ENCODE measurements at places on chromosomes 6 and 20.

DNA sequence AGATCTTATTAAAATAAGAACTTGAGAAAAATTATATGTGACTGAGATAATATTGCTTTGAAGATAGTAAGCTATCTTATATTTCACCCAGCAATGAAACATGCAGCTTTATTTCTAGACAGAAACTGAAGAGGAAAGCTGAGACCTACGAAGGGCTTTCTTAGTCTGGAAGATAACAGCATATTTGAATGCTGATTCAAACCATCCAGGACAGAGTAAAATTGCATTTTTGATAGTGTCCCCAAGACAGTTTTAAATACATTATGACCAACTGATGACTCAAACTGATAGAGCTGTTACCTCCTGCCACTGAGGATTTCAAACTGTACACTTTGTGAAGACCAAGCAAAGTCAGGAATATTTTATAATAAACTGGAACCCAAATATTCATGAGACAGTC, 409.6 kb downstream of the GRIK2 start:
- no peak for DNase-seq

- no peak for DNase-seq
Observed at GRCh38 chr6:11054722-11055121, 10.6 kb upstream of the ELOVL2 start.

GRCh38 chr20:5844063-5844681, 94.0 kb downstream of the SHLD1 start:
- DNase-seq: peak; percentile 23

DNA sequence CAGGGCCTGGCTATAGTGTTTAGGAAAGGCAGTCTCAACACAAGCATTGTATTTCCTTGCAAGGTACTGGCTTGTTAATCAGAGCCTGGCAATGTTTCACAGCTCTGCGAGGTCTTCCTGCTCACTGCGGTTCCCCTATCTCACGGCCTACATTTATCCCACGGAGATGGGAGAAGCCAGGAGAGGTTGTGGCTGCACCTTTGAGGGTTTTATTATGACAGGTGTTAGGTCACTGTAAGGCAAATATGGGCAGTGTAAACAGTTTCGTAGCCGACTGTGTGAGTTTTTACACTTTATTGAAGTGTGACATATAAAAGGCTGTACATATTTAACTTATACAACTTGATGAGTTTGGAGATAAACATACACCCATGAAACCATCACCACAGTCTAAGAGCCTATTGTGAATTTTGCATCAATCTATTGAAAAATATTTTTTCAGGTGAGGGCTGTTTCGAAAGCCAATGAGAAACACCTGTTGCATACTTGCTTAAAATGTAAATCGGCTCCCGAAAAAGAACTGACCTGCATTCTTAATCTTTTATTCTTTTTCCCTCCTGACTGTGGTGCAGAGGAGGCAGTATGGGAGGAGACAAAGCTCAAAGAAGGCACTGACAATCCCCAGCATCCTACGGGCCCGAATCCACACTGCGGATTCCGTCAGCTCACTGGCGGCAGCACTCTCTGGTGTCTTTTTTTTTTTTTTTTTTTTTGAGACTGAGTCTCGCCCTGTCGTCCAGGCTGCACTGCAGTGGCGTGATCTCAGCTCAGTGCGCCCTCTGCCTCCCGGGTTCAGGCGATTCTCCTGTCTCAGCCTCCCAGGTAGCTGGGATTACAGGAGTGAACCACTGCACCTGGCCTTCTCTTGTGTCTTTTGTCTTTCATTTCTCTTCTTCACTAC, 7.5 kb upstream of the RBM38 start:
- no peak for DNase-seq

- no peak for DNase-seq
Observed at GRCh38 chr20:5973172-5973571, 22.7 kb downstream of the MCM8 start.

- no peak for DNase-seq
Observed at GRCh38 chr6:64255000-64255399, 619.4 kb downstream of the PHF3 start.

DNA sequence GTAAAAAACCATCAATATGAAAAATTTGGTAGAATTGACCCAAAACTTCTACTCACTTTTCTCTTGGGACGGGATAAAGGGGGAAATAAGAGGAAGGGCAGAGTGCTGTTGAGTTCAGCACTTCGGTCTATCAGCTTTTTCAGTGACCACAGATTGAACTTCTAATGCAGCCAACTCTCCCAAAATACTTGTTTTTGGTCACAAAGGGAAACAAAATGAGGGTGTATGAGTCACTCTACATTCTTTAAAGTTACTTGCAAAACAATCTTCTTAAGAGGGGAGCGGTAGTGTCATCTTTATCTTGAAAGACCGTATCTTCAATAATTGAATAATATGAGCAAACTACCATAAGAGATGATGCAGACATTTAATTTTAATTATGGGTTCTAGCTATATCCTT, 661.3 kb downstream of the CD109 start:
- no peak for DNase-seq

DNA sequence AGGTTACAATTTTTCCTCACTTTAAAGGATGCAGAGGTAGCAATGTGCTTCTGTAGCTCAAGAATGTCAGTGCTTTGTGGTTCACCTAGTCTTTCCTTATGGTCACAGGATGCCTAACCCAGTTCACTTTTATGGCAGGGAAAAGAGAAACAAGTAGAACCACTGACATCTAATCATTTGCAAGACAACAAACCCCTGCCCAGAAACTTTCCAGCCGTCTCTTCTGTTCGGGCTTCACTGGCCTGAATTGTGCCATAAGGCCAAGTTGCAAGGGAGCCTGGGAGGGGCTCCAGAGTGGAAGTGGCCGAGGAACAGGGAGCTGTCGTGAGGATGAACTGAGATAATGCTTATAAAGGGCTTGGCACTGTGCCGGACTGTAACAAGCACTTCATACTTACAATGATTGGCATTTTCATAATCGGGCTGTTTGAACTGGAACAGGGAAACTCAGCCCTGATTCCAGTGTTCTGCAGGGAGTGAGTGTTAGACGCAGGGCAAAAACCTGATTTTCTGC, 212.6 kb downstream of the BCAS1 start:
- DNase-seq: no peak

DNA sequence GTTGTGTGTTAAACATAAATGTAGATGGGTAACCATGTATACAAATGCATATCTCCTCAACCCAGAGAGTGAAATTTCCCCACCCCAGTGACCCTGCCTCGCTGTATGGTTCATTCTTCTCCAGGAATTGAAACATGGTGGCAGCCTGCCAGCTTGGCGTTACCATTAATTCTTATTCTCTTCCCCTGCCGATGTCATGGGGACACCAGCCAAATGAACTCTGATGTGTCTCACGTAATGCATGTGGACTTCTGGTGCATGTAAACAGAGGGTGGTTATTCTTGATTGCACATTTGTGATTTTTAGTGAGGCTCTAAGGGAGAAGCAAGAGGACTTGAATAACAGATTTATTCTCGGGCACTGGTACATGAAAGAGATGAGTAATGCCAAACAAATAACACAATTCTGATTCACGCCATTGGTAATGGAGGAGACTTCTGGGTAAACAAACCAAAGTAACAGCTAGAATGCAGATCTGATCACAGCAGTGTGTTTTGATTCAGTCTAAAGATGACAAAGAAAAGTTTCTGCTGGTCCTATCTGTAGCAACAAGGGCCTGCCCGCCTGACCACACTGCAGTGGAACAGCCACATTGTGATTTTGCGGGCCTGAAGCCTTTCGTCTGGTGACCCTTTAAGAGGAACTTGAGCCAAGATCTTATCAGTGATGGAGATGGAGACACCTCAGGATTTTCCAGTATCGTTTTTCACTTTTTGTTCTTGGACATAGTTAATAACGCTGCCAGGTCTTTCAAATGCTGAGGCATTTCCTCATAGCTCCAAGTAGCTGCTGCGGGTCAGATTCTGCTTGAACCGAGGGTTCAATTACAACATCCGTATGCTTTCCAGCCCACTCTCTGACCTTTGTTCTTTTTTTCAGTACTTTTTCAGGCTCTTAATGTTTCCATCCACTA, 171.8 kb upstream of the AKAP12 start:
- DNase-seq: no peak

GRCh38 chr6:53635322-53635721, 30.2 kb downstream of the KLHL31 start:
- no peak for DNase-seq

DNA sequence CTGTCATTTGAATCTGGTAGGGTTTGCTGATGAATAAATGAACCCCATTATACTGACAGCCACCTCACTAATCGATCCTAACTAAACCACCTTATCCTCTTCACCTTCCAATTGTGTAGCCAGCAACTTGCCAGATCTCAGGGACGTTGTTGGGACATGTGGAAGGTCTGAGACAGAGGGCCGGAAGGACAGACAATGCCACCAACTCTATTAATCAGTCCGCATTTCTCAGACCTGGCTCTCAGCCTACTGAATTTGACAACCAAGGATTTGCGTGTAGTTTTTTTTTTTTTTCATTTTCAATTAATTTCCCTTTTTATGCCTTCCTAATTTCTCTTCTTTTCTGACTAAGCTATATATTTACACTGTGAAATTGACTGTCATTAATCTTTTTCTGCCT, 122.5 kb downstream of the CARMIL1 start:
- DNase-seq: no peak

DNA sequence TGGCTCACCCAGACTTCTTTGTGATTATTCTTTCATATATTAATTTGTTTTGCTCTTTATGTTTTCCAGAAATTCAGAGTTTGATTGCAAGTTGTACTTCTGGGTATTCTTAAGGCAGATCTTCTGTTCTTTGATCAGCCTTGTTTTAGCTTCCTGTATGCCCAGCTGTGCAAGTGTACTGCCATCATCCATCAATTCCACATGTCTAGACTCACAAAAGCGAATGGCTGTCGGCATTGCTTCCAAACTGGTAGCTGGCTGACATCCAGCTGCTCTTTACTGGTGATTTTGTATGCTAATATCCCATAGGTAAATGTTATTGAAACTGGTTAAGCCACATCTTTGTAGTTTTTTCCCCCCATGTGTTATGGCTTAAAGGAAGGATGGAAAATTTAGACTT, 1084.8 kb upstream of the CITED2 start:
- no peak for DNase-seq

DNA sequence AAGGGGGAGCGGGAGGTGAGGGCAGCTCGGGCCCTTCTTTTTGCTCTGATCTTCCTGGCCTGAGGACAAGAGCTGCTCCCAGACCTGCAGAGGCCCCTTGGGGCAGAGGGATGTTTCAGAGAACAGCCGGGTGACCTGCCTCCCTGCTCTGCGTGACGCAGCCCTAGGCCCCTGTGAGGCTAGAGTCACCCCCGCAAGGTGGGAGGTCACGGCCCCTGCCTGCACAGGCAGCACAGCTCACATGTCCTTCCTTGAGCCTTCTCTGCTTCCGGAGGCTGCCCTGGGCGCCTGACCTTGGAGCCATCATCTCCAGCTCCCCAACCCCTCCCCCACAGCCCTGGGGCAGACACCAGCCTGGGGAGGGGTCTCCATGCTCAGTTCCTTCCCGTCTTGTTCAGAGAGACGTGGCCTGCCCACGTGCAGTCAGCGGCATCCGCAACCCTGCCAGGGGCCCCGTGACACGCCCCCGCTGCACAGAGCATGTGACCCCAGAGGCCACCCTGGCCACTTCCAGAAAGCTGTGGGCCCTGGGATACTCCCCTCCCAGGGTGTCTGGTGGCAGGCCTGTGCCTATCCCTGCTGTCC, at the start of gene BIRC7:
Gene BIRC7, plus strand, starts transcription at position 507 of the 585 bp plus-strand sequence. CDS start 192 bp downstream, outside the sequence.
- no peak for DNase-seq

DNA sequence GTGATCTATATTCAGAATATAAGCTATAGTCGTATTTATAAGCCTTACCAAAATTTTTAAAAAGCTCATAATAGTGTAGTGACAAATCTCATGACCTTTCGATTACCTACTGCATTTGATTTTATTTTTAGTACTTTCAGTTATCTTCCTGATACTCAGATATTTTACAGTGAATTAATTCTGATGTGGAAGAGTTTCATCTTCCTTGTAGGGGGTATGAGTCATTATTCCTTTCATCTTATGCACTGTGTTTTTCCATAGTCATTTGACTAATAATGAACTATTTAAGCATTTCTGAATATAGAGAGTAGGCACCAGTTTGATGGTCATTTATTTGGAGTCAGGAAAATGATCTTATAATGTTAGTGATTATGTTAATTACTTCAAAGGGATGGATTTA, 36.4 kb downstream of the HDGFL1 start:
- no peak for DNase-seq

DNA sequence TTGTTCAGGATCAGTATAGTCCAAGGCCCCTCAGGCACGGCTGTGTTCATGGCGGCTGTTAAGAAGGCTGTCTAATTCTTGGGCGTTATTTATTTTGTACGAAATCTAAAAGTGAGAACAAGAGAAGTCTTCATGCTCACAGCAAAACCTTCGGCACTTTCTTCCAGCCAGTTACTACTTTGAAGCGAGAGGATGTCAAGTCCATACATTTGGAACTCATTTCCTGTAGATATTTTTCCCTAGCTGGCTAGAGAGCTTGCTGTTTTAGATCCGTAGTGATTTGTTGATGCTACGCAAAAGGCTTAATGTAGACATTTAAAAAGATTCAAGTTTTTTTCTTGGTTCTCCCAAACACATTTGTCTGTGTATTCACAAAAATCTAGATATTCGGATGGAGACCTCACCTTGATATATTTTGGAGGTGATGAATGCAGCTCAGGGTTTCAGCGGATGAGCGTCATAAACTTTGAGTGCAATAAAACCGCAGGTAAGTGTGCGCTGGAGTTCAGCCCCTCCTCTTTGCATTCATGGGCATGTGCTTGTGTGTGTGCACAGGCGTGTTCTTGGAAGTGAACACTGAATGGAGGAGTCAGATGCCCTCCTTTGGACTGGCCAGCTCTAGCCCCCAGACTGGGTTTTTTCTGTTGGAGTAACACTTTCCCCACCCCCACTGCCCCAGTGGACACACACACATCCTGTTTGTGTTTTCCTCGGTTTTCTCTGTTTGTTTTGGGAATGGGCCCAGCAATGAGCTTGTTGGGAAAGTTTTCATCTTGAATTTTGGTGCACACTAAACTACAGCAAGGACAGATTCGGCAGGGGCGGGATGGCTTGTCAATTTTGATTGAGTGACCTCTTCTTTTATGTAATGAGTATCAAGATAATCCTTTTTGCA, 65.4 kb downstream of the IGF2R start:
- DNase-seq: no peak

- DNase-seq: no peak
Observed at GRCh38 chr6:43758617-43759050, 11.4 kb upstream of the VEGFA start.

- DNase-seq: no peak
Observed at GRCh38 chr6:25499615-25500235, 152.3 kb upstream of the SCGN start.

- no peak for DNase-seq
Observed at GRCh38 chr6:100343316-100344077, 121.2 kb downstream of the SIM1 start.
